HepG2 (cell line): ENCODE measurements at places on chromosomes 11 and 22.

DNA sequence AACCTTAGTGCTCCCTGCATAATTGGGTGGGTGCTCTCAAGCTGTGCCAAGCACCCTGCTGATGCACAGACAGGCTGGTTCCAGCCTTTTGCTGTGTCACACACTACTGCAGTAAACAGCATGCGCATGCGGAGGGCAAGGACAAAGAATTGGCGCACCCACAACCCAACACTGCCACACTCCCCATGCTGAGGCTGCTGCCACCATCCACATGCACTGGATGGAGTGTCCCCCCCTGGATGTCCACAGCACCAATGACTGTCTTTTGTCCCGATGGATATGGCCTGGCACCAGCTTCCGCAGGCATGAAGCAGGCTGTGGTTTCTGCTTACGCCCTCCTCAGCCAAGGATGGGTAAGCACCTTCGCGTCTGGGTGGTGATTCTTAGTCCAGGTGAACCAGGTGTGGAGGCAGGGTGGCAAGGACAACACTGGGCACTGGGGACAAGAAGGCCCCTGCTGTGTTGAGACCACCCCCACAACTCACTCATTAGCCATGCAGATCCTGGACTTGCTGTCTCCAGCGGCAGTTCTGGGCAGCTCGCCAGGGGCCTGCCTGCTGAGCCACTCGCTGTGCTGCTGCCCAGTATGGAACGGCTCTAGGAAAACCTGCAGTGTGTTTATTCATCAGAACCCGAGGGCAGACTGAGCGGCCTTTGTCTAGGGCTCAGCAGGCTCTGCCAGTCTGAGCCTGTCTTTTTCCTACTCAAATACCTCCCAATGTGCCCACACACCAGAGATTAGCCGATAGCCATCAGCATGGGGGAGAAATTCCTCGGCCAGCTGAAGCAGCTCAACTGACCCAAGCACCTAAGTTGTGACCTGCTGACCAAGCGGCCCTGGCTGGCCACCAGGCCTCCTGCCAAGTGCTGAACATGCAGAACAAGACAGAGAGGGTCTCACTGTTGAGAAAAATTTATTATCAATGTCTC, 8.2 kb upstream of the NAP1L4 start:
- no peak for DNase-seq

GRCh38 chr11:119540370-119541125, 117.6 kb upstream of the THY1 start:
- no peak for DNase-seq

DNA sequence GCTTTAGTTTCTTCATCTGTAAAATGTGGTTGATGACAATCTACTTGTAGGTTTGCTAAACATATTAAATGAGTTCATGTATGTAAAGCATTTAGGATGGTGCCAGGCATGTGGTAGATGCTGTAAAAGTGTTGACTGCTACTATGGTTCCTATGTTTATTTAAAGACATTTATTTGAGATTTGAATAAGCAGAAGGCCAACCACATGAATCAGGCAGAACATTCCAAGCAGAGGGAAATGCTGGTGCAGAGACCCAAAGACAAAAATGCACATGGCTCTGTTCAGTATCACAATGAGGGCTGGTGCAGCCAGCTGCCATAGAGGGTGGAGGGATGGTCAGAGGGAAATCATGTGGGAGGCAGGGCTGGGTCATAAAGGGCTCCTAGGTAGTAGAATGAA, 156.2 kb upstream of the PDGFD start:
- DNase-seq, result no peak

- peak; percentile 15 for DNase-seq
Observed at GRCh38 chr11:116078101-116078591, 573.9 kb upstream of the CADM1 start.

DNA sequence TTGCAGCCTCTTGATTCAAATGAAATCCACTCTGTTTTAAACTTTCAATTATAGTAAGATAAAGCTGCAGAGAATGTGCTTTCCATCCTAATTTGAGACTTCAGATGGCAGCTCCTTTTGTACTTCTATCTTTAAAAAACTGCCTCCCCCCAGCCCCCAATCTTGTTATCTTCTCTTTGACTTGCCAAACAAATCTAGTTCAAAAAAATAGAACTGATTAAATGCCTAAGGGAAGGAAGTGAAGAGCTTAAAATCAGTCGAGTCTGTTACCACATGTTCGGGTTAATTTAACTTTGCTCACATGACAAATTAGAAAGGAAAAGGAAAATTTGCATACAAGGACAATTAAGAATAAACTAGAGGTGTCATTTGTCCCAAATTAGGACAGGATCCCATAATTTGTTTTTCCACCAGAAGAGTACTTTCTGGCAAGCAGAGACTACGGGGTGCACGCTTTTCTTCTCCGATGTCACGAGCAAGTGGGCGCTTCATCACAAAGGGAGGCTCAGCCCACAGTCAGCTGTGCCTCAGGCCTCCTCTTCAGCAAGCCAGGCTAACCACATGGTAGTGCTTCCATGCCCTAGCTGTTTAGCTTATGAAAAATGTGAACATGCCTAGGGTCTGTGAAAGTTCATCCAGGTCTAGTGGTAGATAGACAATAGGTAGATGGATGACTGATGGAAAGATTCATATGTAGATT, 69.0 kb upstream of the LDLRAD3 start:
- DNase-seq, result no peak

DNA sequence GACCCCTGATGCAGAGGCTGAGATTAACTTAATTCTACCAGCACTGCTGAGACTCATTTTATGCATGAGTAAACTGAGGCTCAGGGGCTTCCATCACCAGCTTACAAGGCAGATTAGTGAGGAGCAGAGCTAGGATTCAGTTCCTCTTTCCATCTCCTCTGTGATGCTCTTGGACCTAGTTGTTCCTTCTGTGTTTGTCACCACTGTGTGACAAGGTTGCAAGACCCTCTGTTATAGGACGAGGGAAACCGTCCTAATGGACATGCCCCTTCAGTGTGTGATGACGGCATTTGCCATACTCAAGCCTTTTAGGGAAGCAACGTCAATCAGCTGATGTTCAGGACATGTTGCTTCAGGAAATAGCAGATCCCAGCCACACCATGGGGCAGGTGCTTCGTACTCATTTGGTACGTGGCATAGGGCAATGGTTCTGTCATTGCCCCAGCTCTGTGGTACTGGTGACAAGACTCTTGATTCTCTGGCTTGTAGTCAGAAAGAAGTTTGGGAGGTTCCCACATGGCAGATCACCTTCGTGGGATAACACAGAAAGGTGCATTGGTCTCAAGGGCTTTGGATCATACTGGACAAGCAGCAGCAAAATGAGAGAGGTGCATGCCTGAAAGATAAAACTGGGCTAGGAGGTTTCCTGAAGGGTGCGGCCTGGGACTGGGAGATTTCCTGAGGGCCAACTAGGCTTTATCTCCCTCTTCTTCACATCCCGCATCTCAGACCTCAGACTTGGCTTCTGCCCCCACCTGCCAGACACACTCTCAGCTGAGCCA, 23.9 kb upstream of the CD44 start:
- no peak for DNase-seq

GRCh38 chr11:17639781-17640180, 79.6 kb upstream of the MYOD1 start:
- DNase-seq, result no peak

GRCh38 chr22:20126284-20127029, 5.1 kb upstream of the ZDHHC8 start:
- no peak for DNase-seq

DNA sequence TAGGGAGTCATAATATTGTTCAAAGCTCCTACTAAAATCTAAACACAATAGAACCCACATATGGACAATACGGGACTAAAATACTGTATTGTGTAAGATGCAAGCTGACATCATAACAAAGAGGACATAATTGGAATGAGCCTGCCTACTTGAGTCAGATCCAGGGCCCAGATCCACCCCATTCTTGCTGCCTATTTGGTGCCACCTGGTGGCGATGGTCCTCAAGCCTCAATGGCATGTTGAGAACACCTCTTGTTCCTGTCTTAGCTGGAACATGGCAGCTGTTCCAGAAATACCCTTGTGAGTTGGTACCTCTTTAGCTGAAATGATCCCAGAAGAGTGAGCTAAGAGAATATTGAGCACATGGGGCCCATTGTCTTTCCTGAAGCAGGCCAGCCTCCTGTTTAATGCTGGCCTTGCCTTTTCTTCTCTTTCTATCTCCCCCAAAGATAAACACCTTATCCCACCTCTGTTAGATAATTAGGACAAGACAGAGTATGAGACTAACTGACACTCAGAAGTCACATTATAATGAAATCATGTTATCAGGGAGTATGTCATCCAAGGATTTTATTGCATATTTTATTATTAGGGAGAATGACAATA, 680.9 kb upstream of the ANO5 start:
- peak; percentile 48 for DNase-seq

DNA sequence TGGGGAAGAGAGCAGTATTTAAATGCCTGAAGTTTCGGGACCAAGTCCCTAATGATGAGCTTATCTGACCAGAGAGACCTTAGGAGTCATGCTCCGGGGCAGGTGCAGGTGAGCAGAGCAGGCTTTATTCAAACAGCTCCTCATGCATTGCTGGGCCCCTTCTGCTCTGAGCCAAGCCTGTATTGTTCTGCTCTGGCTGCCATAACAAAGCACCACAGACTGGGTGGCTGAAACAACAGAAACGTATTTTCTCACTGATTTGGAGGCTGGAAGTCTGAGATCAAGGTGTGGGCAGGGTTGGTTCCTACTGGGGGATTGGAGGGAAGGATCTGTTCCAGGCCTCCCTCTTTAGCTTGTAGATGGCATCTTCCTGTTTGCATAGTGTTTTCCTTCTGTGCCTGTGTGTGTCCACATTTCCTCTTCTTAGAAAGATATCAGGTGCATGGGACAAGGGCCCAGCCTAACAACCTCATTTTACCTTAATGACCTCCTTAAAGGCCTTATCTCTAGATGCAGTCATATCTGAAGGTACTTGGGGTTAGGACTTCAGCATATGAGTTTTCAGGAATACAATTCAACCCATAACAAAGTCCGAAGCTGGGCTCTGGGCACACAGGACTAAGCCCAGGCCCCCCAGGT, 97.1 kb upstream of the PARVA start:
- DNase-seq, result no peak

DNA sequence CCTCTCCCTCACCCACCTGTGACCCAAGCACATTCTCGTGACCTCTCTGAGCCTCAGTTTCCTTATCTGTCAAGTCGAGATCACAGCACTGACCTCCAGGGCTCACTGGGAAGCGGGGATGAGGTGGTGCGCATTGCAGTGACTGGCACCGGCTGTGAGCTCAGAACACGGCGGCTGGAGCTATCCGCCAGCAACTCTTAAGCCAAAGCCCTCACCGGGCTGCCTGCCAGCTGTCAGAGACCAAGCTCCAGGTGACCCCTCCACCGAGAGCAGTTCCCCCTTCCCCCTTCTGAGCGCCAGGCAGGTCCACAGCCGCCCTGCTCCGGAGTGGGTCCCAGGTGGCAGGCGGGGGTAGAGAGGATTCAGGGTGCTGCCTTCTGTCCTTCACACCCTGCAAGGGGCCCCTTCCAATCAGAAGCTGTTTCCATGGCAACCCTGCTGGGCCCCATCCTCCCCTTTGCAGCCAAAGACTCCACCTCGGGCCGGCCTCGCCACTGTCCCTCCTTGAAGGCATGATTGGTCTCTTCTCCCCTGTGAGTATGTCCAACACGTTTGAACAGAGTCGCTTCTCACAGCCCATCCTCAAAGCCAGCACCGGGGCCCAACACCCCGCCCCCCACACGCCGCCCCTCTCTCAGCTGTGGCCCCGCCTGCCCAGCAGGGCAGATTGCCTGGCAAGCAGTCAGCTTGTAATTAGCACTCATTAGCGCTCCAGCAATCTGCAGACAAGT, 98.7 kb downstream of the WNT7B start:
- DNase-seq, result no peak

- peak; percentile 39 for DNase-seq
Observed at GRCh38 chr11:4187055-4187988, 92.7 kb downstream of the RRM1 start.

DNA sequence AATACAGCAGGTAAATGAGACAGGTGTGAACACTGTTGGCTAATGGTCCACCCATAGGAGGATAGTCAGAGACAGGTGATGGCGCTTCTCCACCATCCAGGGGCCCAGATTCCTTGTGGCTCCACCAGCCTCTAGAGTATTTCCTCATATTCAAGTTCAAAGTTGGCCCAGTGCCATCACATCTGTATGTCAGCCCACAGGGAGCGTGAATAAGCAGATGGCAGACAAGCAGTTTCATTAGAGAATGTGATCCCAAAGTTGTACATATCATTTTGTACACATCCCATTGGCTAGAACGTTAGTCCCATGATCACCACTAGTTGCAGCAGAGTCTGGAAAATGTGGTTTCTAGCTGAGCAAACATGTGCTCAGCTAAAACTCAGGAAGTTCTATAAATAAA, 11.0 kb upstream of the CWF19L2 start:
- no peak for DNase-seq

- DNase-seq, result no peak
Observed at GRCh38 chr11:120179057-120179672, 31.7 kb upstream of the OAF start.

GRCh38 chr11:75078233-75078632, 18.4 kb downstream of the OR2AT4 start:
- no peak for DNase-seq

DNA sequence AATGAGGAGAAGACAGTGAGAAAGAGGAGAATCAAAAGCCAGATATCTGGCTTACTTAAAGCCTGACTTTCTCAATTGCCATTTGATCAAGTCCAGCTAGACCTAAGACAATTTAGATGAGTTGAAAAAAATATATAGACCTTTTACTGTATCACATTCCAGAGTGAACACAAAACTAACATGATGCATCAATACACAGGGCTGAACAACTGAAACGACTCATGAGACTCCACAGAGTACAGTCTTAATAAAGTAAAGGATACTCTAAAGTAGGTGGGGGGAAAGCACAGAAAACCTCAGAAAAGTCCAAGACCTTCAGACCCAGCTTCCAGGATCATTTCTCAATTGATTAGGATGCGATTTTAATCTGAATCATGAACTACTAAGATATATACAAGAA, 95.3 kb upstream of the OR9G4 start:
- DNase-seq, result no peak

DNA sequence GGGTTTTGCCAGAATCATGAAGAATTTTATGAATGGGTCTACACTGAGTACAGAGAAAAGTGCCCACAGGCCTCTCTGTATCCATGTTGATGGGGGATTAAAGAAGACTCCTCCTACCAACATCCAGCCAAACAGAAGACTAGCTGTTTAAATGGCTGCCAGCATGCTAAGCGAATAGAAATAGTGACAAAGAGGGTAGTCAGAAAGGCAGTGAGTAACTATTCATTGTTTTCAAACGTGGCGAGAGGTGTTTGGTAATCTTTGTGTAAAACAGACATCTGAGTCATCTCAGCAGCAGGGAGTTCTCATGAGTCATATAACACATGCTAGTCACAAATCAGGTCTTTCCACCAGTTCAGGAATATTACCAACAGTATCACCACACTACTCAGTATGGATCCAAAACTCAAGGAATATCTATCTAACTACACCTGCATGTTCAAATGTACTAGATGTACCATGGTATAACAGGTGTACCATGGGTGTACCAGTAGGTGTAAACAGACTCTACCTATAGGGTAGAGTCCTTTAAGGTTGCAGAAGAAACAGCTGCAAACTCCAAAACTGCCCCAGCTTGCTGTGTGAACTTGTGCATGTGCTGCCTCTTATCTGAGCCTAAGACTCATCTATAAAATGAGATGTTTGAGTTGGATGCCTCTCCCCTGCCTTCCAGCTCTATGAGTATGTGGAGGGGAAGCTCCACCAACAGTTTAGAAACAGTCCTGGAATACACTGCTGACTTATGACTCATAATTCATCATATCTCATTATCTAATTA, 82.0 kb downstream of the SLC1A2 start:
- peak; percentile 85 for DNase-seq

GRCh38 chr22:32744176-32744959, 57.1 kb upstream of the TIMP3 start:
- no peak for DNase-seq

GRCh38 chr22:23180893-23181720, 798 bp downstream of the BCR start:
- DNase-seq, result no peak

- DNase-seq, result no peak
Observed at GRCh38 chr11:15662285-15662684, 547.6 kb downstream of the INSC start.
